Frontal cortex (tissue), 4 donors: ENCODE measurements at places on chromosomes 2 and 18. TPM values are rescaled to one million over a fixed set of nuclear protein-coding genes. Genes with fewer than 3 reads are reported as not detected.

GRCh38 chr2:25587361-25587760 lies 86.0 kb downstream of the DTNB start:
- no peak for DNase-seq

DNA sequence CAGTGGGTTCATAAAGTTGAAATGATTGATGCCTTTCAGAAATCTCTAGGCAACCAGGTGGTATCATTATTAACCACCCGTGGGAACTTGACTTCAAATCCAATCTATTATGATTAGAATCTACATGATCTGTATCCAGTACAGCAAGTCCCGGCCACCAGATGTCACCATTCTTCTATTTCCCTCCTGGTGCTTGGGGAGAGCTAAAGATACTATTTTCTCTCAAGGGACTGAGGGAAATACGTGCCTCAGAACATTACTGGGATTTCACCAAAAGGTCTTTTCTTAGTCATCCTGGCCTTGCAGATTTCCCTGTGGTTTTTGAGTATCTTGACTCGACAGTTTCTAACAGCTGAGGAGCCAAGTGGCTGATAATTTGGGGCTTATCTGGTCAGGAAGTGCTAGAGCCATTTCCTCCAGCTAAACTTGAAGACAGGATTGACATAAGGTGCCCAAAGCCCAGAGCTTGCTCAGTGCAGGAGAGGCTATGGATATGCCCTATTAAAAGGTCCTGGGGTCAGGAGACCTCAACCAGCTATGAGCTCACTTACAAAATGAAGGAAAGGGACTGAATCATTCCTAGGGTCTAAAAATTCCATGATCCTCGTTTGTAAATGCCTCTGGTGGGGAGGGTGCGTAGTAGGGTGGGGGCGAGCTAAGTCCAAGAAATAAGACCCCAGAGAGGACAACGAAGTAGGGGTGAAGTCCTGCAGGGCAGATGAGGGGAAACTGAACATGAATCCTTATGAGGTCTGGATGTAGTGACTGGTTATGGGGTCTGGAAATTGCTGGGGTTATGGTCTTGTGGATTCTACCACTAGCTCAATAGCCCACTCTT lies 135.4 kb upstream of the MGAT5 start:
- peak; percentile 78 for DNase-seq

DNA sequence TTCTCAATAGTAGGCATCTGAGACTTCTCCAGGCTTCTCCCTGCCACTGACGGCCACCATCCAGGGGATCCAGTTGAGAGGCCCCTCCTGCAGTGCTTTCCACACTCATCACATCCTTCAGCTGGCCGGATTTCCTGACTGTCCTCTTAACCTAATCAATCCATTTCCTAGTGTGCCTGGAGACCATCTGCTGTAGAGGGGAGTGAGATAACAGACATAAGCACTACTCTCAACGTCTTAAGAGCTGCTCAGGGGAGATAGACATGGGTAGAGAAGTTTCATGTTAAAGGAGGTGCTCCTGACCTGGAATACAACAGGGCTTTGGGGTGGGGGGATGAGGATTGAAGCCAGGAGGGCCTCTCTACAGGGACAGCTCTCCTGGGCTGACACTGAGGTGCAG lies 14.2 kb downstream of the SPR start:
- DNase-seq, result no peak

GRCh38 chr2:159508140-159508539 lies 108.2 kb downstream of the BAZ2B start:
- no peak for DNase-seq

DNA sequence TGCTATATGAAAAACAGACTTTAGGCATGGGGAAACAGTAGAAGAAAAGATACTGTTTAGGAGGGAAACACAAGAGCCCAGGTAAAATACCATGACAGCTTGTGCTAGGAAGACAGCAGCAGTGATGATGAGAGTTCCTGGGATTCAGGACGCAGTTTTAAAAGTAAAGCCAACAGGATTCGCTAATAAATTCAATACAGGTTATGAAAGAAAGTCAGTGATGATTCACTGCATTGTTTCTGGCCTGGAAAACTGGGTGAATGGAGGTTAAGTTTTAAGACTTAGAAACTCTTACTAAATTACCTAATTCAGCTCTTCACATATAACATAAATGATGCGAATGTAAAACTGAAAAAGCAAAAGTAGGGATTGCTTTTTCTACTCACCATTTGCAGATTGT lies 27.9 kb upstream of the RNU4ATAC start:
- no peak for DNase-seq

GRCh38 chr2:201197781-201198180 lies 14.8 kb downstream of the CASP10 start:
- DNase-seq, result no peak

DNA sequence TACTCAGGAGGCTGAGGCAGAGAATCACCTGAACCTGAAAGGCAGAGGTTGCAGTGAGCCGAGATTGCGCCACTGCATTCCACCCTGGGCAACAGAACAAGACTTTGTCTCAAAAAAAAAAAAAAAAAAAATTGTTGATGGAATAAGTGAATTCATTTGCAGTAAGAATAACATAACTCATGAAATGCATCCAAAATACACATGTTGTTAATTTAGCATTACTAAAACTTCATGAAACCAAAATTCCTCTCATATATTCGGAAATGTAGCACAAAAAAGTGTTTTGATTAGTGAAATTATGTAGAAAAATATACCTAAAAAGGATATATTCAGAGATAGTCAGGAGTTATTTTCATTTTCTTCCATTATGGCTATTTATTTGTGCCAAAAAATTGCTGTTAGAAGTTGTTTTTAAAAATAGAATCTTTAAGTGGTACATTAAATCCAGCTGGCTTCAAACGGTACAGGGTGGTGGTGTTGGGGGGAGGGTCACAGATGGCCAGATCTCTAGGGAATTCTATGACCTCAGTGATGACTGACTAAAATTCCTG lies 78.2 kb upstream of the UGP2 start:
- no peak for DNase-seq

GRCh38 chr2:162073888-162074631 lies at the start of gene DPP4:
Gene DPP4, minus strand, starts transcription at chr2:162074215. Its CDS starts 234 bp downstream, at chr2:162073981.
- DNase-seq, result no peak

DNA sequence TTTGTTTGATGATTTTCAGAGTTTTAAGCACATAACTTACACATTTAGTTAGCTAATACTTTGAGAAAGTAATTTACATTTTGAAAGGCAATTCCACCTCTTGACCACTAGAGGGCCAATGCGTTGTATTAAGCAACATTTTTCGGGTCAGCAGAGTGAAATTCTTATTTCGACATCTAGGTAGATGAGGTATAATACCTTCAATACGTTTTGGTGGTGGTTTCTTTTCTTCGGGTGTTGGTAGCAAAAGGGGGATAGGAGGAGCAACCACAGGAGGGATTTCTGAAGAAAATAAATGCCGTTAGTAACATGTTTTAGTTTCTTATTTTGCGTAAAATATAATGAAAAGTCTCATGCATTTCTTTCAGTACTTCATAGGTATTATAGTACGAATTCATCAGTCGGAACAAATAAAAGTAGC lies 106.3 kb downstream of the TTN start:
- DNase-seq, result no peak

- peak; percentile 49 for DNase-seq
Measured at GRCh38 chr2:127143841-127144782, 37.2 kb upstream of the BIN1 start.

- DNase-seq, result no peak
Measured at GRCh38 chr2:25371253-25372241, 29.8 kb upstream of the DNMT3A start.

DNA sequence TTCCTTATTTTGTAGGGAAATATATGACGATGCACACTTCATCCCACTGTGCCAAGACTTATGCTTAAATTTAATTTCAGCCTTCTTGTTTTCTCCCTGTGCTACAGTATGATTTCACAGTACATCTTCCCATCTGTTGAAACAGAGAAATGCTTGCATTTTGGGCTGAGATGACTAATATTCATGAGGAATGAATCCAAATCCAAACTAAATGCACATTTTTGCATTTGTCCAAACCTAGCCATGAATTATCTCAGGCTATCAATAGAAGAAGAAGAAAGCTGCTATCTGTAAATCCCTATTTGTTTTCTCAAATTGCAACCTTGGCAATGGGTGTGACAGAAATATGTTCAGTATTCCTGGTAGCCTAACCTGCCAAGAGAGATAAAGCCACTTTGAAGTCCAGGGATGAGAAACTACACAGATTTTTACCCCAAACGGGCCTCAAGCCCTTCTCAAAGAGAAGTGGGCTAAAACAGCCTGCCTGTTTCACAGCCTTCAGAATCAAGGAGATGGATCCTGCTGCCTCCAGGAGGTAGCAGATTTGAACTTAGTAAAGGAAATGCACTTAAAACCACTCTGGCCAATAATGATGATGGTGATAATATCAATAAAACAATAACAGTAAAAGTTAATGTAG lies 306.9 kb upstream of the NT5C1B start:
- DNase-seq, result no peak

DNA sequence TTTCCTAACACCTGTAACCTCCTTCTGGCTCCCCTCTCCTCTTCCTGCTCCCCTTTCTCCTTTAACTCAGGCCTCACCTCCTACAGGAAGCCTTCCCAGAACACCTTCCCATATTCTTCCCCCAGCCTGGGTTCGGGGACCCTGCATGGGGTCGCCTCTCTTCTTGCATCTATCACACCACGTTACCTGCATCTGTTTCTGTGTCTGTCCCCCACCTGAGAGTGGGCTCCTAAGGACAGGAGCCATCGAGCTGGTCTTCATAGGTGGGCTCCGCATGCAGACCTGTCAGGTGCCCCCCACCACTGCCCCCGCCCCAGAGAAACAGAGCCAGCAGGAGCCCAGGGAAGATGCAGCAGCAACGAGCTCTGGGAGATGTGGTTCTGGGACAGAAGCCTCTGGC lies 123.2 kb upstream of the GLI2 start:
- DNase-seq, result no peak

GRCh38 chr2:217845301-217845700 lies 157.5 kb downstream of the TNS1 start:
- DNase-seq, result no peak

- no peak for DNase-seq
Measured at GRCh38 chr2:182522405-182522896, 95.6 kb upstream of the PDE1A start.

GRCh38 chr2:70090706-70091334 lies 3.5 kb downstream of the PCBP1 start:
- DNase-seq, result no peak

- DNase-seq, result peak; percentile 58
Measured at GRCh38 chr18:55587418-55588110, 428 bp downstream of the TCF4 start.

- DNase-seq, result no peak
Measured at GRCh38 chr2:217966423-217967070, 36.2 kb downstream of the TNS1 start.

GRCh38 chr18:74714791-74715190 lies 117.1 kb downstream of the ZNF407 start:
- DNase-seq, result no peak

DNA sequence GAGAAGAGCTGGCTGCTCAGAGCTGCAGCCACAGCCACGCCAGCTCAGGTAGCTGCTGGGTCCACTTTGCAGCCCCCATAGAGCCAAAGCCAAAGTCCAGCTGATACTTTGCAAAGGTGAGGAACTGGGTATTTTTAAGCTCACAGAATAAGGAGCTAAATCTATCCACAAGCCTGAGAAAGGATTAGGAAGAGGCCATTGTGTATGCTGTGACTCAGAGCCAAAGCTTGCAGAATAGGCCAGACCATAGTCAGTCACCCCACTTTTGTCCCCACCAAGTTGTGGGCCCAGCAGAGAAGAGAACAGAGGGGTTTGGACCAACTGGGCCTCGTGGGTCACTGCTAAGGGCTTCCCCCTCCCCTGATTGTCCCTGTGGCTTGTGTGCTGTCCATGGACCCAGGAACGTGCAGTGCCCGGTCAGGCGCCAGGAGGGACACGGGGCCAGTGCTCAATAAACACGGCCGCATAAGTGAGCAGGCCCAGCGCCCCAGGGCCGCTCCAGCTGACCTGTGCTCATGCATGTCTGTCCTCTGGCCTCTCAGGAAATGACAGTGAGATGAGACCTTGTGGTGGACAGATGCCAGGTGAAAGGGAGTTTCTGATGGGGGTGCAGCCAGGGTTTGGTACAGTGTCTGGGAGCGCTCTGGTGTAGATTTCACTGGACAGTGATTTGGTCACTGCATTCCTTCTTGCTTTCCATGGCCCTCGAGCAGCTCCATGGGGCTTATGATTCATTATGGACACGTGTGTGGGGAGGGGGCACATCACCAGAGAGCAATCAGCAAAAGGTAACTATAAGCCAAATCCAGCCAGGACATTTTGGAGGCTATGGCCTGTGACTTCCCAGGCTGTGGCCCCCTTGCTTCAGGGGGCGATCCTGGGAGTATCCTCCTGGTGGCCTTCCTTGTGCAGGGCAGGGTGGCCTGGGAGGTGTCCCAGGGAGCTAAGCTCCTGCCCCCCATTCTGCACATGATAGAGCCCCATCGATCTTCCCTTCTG lies 31.3 kb downstream of the MAL start:
- no peak for DNase-seq

DNA sequence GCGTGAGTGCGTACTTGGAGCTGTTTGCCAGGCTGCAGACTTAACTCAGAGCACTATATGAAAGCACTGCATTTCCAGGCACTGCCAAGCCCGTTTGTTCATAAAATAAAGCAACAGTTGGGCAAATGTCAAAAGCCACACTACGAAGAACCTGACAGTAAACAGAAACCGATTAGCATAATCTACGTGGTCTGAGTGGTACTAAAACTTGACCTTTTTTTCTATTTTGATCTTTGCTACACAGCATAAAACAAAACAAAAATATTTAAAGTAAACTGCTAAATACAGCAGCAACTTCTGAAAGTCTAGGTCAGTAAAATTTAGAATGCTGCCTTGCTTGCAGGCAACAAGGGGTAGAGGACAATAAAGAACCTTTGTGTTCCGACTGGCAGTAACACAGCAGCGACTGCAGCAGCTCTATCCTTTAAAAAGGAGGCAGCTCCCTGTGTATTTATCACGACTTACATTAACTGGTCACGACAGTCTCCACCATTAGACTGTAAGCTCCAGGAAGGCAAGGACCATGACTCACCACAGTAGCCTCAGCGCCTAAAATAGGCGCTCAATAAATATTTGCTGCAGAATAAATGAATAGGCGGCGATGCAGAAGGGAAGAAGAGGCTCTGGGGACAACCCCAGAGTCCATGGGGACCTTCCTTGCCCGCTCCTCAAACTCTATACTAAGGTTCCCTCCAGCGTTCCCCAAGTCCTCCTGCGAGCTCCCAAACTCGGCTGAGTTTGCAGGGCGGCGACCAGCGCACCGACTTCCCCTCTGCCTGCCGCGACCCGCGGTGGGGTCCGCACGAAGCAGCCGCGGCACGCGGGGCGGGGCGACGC lies 902 bp downstream of the SS18 start:
- peak; percentile 55 for DNase-seq

GRCh38 chr18:73684647-73685046 lies 463.0 kb downstream of the FBXO15 start:
- no peak for DNase-seq

TUBB8B gene
- total RNA-seq, result not detected

ANKRD30BL gene
- 12.6 TPM for total RNA-seq

POTEJ gene
- not detected for total RNA-seq

CRYBA2 gene
- not detected for total RNA-seq

LRRC30 gene
- not detected for total RNA-seq

LOXHD1 gene
- total RNA-seq, result 0.41 TPM

COBLL1 gene
- 3.3 TPM for total RNA-seq

IGFBP2 gene
- 253 TPM for total RNA-seq
